ENCODE measurements at places on chromosomes 2 and 18.

DNA sequence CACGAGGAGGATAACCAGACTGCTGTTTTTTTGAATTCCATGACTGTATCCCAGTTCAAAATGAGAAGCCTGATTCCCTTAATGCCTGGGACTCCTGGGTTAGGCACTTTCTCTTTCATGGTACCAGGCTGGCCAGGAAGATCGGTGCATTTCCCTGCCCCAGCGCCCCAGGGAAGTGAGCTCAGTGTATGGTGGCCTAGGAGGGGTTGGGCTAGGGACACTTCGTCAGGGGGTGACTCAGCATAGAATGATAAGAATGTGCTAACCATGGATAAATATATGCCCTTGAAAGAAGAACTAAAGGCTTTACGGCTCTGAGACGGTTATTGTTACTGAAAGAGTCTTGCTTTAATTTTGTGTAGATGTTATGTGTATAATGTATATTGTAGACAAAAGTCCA, 27.5 kb upstream of the FAM237A start:
- no peak for DNase-seq

- DNase-seq: no peak
Observed at GRCh38 chr2:230762317-230762896, 49.8 kb downstream of the CAB39 start.

DNA sequence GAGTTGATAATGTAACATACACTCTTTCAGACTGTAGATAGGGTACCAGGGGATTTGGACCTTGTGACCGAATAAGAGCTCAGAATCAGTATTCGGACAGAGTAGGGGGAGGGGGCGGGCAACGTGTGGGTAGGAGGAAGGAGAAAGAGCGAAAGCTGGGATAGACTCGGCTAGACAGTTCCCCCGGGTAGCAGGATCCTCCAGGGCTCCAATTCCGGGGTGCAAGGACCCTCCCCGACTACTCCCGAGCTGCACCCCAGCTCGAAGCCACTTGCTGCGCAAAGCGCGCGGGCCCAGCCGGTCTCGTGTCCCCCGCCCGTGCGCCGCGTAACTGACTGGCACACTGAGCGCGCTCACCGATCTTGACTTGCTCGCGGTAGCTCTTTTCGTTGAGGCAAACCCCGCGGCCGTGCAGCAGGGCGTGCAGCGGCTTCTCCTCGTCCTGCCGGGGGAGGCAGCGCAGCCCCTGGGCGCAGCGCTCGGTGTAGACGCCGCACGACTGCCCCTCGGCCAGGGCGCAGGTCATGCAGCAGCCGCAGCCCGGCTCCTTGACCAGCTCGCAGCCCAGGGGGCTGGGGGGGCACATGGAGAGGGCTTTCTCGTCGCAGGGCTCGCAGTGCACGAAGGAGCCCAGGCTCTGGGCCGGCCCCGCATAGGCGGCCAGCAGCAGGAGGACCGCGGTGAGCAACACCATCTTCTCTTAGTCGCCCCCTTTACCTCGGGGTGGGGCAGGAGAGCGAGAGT, 1.1 kb downstream of the IGFBP5 start:
- peak; percentile 67 for DNase-seq

DNA sequence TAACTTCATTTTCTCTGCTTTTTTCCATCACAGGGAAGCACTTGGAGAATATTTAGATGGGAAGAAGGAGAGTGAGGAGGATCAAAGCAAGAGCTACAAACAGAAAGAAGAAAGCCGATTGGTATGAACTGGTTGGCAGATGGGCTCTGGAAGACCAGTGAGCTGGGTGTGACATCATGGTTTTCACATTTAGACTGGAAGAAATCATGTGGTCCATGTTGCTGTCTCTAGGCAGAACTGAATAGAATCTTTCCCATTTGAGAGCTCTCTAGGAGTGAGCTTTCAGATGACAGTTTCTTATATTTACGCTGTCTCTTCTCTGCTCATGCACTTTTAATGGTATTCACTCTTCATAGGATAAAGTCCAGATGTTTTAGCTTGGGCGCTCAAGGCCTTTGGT, 12.6 kb downstream of the DRC1 start:
- peak; percentile 16 for DNase-seq

GRCh38 chr18:76209597-76209996, 285.4 kb downstream of the ZNF516 start:
- no peak for DNase-seq

GRCh38 chr18:8704361-8705237, 757 bp upstream of the MTCL1 start:
- peak; percentile 90 for DNase-seq

GRCh38 chr2:19408592-19408991, 50.2 kb upstream of the OSR1 start:
- DNase-seq: no peak

DNA sequence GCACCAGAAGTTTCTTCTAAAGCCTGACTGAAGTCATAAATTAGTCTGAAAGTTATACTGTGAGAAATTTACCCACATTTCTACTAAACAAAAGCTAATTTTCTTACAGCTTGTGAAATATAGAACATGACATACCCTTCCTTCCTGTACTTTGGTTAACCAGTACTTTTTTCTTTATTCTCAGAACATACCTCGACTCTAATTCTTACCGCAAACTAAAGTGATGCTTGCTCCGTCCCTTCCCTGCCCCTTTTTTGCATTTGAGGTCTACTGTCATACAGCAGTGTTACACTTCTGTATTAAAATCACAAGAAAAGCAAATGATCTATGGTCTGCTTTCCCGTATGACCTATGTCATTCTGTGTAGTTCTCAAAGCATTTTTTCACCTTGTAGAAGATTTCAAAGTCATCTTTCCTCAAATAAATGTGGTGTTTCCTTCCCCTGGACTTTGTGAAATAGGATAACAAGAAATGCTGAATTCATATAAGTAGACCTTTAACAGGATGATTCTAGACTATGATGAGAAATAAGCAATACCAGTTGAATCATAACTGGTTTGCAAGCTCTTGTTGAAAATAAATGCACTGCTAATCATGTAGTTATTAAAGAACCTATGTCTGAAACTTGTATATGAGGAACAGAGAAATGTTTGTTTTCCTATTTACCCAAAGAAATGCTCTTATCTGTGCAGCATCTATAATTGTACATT, 30.4 kb downstream of the CYTIP start:
- DNase-seq: no peak

GRCh38 chr2:216698895-216699294, 3.5 kb upstream of the IGFBP5 start:
- peak; percentile 90 for DNase-seq

DNA sequence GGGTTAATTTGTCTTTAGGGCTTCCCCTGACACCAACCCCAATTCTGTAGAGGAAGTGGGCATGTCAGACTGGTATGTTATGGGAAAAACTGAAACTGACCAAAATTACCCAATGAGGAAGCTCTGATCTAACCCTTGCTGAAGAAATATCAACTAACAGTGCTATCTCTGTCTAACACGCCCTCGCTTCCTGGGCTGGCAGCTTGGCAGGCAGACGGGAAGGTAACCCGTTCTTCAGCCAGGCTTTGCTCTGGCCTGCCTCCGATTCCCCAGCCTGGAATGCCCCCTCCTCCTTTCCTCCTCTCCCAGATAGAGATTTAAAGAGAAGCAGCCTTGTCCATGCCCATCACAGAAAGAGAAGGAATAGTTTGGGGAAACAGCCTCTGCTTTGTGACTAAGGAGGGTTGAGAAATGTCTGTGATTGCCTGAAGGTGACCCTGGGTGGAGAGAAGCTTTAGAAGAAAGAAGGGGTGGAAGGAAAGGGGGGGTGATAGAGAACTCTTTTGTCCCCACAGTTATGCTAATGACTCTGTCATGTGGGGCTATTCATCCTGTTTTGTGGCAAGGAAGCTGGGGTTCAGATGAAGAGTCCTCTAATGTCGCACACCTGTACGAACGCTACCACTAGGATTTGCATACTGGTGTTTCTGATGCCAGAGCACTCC, 15.4 kb downstream of the HK2 start:
- DNase-seq: peak; percentile 67

DNA sequence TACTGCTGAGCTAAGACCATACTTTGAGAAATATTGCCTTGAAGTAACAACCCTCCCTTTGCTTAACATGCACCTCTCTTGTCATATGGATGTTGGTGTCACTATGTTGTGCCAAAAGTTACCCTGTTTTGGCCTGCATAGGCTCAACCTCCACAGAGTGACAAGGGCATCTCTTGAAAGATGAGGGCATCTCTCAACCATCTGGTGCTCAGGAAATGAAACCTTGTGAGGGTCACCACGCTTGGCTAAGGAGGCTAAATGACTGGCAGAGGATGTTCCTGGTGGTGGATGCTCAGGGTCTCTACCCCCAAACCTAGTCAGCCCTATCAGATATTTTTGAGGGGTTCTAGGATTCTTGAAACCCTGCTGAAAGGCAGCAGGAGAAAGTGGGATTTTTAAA, 2.3 kb downstream of the LHCGR start:
- no peak for DNase-seq

DNA sequence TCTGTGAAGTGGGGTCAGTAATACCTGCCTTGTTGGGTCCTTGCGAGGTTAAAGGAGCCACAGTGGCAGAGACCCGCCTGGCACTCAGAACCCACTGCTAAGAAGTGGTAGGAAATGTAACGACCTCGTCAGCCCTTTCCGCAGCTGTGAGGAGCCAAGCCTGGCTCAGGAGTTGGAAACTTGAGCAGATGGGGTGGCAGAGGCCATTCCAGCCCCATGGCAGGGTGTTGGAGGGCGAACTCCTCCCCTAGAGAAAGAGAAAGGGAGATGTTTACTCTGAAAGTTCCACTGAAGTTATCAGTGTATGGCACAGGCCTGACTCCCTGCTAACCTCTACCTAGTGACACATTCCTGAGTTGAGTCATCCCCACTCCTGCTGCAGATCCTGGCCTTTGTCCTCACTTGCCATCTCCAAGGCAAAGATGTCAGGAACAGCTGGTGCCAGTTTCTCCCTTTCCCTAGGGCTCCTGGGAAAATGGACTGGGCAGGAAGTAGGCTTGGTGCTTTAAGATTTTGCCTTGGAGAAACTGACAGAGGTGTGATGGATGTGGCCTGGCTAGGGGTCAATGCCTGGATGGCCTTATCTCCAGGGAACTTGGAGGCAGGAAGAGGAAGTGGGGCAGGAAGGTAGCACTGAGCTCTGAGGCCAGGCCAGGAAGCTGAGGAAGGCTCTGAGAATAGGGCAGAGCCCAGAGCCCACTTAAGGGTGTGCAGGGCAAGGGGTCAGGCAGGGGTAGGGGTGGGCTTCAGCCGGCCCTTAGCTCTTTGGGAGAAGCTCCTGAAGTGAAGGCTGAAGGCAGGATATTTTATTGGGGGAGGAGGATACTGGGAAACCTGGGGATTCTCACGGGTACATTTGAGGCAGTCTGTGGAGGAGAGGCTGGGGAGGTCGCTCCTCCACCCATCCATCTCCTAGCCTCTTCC, 888 bp downstream of the VAMP5 start:
- no peak for DNase-seq

- no peak for DNase-seq
Observed at GRCh38 chr18:79755496-79756142, 42.1 kb upstream of the KCNG2 start.

GRCh38 chr2:239648607-239649006, 247.8 kb upstream of the HDAC4 start:
- no peak for DNase-seq

GRCh38 chr2:149902081-149902480, 314.5 kb upstream of the MMADHC start:
- DNase-seq: no peak

GRCh38 chr2:150572961-150573395, 85.5 kb upstream of the RND3 start:
- DNase-seq: no peak

DNA sequence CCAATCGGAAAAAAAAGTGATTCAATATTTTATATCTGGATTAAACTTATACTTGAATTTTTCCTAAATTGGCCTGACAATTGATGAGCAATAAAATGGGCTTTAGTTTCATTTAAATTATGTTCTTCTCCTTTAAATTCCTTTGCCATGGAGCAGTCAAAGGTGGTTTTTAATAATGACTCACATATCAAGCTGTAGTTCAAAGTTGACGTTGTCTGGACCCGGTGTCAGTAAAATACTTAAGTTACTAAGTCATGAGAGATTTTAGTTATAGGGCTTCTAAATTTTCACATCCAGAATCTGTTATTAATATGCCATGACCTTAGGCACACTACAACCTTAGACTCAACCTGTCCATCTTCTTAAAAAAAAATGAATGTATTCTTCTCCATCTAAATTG, 62.5 kb downstream of the CDH2 start:
- DNase-seq: no peak

DNA sequence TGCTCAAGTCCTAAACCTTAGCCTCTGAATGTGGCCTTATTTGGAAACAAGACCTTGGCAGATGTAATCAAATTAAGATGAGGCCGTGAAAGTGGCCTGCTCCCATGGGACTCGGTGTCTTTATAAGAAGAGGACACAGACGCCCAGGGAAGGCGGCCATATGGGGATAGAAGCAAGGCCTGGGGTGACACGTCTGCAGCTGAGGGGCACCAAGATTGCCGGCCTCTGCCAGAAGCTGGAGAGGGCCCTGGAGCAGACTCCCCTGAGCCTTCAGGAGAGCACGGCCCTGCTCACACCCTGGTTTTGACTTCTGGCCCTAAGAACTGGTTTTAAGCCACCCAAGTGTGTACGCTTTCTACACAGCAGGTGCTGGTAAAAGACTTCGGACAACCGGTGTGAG, 29.2 kb upstream of the SALL3 start:
- no peak for DNase-seq

- no peak for DNase-seq
Observed at GRCh38 chr2:135311268-135311667, 219.8 kb downstream of the ZRANB3 start.

GRCh38 chr2:47321411-47322031, 81.4 kb upstream of the MSH2 start:
- peak; percentile 62 for DNase-seq

GRCh38 chr18:75405351-75405750, 22.2 kb downstream of the SMIM21 start:
- no peak for DNase-seq

GRCh38 chr2:100630473-100630977, 67.7 kb downstream of the PDCL3 start:
- no peak for DNase-seq

DNA sequence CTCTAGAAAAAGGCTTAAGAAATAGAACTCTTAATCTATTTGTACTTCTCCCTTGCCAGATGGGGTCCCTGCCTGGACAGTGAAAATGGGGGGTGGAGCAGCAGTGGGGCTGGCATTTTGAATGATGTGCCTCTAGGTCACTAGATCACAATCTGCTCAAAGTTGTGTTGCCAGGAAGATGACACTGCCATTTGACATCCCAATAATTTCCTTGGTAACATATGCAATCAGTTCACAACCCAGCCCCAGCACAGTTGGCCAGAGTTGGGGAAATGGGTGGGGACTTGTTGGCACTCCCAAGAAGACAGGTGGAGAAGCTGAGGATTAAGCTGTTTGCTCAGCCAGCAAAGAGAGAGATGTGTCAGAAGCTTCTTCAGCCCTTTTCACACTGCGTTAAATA, 558.3 kb upstream of the KLHL29 start:
- no peak for DNase-seq
